GOT3 (cell line): ENCODE measurements at places on chromosomes 7 and 10.

DNA sequence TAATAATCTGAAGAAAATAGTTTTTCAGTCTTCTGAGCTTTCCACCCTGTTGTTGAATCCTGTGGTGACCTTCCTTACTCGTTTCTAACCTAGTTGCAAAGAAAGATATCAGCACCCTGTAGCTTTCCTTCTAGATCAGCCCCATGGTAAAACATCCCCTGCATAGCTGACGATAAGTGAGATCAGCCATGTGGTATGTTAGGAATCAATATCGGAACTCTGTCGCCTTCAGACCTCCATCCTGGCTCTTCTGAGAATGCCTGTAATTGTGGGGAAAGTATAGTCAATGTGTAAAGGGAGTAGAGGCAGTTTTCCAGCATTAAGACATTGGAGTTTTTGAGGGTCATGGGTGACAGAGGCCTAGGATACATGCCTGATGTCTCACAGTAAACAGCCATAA is 151.8 kb downstream of the LRRC4 start:
- DNase-seq, result no peak

- DNase-seq, result no peak
Observed at GRCh38 chr7:27109466-27110185, 7.1 kb upstream of the HOXA2 start.

DNA sequence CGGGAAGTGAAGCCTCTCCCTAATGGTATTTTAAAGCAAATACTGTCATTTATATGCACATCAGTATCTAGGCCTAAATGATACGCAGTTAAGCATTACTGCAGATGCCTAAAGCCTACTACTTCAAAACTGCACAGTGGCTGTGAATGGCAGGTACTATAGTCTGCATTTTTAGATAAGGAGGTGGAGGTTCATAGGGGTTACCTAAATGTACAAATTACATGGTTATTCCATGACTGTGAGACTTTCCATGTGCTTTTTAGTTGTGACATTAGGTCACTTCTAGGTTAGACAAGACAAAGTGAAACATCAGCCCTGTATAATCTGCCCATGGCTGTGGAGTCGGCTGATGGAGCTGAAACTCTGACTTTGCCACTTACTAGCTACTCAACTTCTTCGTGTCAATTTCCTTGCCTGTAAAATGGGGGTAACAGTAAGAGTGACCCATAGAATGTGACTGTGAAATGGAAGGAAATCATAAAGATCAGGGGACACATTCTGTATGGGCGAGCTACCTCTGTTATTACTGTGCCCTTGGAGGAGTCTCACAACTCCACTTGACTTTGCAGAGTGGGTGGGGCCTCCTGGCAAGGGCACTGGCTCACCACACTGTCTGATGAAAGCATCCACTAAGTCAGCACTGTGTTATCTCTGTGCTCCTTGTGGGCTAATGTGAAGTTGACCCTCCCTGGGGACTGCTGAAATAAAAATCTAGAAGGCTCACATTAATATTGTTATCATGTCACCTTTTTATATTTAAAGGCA is 239.4 kb downstream of the TNS3 start:
- DNase-seq, result no peak

GRCh38 chr7:133771788-133772419 is 355.2 kb upstream of the LRGUK start:
- no peak for DNase-seq

- DNase-seq, result no peak
Observed at GRCh38 chr10:104209575-104210198, 22.5 kb downstream of the CFAP43 start.

DNA sequence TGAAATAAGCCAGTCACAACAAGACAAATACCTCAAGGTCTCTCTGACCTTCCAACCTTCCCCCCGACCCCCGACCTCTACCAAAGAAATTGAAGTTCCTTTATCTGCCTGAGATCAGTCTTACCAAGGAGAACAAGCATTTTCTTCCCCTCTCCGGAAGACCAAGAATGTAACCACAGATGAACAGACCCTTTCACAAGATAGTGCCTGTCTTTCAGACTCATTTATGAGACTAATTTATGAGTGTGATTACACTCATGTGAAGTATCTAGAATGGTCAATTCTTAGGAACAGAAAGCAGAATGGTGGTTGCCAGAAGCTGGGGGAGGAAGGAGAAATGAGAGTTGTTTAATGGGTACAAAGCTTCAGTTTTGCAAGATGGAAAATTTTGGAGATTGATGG is 108.9 kb upstream of the MKLN1 start:
- DNase-seq, result no peak

DNA sequence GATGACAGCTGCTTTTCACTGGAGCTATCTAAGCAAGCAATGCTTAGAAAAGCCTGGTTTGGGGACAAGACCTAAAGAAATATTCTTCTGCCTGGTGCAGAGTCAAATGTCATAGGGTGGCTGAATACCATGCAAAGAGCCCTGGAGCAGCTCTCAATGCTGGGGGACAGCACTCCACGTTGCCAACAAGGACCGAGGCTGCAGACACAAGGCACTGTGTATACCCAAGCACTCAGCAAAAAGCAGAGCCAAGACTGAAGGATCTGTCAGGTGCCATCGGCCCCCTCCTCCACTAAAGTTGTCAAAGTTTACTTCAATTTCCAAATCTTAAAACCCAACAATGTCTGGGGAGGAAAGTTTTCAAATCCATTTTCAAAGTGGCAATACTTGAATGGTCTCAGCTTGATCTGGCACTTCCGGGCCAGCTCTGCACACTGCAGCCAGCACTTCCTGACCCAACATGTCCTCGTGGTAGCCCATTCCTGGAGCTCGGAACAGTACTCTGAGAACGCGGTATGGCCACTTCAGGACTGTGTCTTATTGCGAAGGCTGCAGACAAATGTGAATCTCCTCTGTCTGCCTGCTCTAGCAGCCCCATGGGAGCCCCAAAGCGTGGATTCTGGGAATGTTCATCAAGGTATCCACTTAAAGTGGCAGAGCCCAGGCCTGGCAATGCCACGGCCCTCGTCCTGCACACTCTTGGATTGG is 191.8 kb downstream of the TNS3 start:
- DNase-seq, result no peak

DNA sequence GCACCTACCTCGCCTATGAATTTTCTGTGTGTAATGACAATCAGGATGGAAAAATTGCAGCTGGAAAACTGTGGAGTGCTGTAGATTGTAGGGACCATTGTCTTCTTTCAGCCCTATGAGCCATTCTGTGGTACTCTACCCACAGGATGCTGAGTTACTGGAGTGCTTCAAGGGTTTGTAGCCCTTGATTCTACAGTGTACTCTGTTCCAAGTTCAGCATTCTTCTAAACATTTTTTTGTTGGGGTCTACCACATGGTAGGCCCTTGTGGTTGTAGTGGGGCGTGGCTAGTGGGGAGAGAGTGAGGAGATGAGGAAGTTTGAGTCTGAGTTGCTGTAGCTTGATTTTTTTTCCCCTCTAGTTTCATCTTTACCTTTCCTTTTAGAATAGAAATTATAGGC is 33.5 kb downstream of the REEP3 start:
- no peak for DNase-seq

GRCh38 chr10:86759073-86759672 is 2.8 kb downstream of the BMPR1A start:
- DNase-seq, result no peak

DNA sequence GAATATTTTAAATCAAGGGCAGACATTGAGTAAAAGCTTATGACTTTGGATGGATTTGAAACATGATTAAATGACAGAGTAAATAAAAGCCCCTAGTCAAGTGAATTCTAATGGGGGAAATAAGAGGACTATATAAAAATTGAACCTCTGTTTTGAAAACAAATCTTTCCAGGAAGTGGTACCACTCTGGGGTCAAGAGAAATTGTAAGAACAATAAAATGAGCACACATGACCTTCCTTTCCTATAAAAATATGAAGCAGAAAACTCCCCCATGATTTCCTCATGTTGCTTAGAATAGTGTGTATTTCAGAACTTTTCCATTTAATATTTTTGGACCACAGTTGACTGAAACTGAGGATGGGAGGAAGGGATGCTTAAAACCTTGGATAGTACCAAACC is 12.3 kb upstream of the CLDN12 start:
- no peak for DNase-seq

GRCh38 chr10:18137111-18137510 is 3.1 kb upstream of the CACNB2 start:
- no peak for DNase-seq

- peak; percentile 38 for DNase-seq
Observed at GRCh38 chr10:102627736-102628293, 16.5 kb upstream of the TRIM8 start.

DNA sequence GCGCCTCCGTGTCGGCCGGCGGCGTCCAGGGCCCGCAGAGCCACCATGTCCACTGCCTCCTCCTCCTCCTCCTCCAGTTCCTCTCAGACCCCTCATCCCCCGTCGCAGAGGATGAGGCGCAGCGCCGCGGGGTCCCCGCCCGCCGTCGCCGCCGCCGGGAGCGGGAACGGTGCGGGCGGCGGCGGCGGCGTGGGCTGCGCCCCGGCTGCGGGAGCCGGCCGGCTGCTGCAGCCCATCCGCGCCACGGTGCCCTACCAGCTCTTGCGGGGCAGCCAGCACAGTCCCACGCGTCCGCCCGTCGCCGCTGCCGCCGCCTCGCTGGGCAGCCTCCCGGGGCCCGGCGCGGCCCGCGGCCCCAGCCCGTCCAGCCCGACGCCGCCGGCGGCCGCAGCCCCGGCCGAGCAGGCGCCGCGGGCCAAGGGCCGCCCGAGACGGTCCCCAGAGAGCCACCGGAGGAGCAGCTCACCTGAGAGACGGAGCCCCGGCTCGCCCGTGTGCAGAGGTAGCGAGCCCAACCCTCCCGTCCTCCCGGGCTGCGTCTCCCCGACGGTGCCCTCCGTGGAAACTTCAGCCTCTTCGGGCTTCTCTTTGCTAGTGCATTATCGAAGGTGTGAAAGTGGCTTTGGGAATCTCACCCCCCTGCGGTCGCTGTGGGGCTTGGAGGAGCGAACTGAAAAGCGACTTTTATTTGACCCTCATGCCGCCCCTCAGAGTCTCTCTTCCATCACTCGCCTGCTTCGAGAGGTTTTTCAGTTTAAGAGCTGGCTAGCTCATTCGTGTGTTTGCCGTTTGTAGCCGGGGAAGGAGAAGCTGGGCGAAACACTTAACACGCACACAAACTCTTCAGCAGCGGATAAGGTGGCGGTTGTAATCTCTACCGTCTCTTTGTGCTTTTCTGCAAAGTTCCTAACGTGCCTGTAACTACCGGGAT is 975 bp downstream of the GLCCI1 start:
- DNase-seq, result no peak

DNA sequence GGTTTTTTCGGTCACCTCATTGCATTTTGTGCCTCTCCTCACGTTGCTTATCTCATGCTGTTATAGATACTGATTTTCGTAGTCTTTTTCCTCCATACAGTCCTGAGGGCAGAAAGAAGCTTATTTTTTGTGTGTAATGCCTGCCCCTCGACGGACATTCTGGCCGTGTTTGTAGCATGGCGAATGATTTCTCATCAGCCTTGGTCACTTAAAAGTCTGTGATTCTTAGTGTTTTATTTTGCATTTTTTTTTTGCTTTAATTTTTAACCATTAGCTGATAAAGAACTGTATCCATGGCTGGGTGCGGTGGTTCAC is 469 bp upstream of the NOC3L start:
- DNase-seq, result no peak

DNA sequence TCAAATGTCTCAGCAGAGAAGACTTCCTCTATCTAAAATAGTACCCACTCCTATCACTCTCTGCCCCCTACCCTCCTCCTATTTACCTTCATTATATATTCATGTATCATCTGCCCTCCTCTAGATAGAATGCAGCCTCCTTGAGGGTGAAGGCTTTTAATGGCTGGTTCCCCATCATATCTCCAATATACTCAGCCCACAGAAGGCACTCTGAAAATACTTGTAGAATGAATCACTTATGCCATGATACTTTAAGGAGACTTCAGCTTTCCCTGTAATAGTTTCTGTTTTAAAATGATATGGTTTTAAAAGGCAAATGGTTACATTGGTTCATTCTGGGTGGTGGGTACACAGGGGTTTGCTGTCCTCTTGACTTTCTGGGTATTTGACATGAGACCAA is 25.3 kb downstream of the GFRA1 start:
- no peak for DNase-seq

DNA sequence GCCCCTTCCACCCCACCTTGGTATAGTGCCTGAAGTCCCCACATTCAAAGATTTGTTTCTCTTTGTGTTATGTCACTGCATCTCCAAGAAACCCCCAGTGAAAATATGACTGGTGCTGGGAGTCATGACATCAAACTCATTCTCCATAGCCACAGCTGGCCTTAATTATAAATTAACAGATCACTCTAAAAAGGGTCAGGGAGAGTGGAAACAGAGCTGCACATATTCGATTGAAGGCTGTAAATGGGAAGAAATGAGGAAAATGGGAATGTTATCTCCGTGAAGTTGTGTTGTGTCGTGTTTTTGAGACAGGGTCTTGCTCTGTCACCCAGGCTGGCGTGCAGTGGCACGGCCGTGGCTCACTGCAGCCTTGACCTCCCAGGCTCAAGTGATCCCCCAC is 24.2 kb upstream of the NUP42 start:
- DNase-seq, result no peak

DNA sequence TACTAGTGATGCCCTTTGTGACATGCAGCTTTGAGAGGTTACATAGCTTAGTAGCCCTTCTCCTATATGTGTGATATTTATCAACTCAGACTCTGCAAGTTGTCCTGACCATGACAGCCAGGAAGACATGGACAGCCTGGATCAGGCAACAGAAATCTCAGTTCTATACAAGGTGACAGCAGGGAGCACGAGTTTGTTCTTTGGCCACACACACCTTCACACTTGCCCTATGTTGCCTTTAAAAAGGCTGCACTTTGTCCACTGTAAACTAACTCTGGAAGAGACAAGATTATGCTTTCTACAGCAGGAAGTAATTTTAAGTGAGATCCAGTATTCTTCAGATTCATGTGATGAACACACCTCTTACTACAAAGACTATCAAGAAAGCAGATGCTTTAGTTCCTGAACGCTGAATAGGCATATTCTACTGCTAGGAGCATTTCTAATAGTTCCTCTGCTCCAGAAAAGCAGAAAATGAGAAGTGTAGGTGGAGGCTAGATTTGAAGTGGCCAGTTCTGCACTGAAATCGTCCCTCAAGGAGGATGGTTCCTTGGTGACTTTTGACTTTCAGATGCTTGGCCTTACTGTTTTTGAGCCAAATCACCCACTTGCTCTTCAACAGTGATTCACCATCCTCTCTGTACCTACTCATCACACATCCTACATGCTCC is 239.2 kb downstream of the COBL start:
- DNase-seq, result no peak

DNA sequence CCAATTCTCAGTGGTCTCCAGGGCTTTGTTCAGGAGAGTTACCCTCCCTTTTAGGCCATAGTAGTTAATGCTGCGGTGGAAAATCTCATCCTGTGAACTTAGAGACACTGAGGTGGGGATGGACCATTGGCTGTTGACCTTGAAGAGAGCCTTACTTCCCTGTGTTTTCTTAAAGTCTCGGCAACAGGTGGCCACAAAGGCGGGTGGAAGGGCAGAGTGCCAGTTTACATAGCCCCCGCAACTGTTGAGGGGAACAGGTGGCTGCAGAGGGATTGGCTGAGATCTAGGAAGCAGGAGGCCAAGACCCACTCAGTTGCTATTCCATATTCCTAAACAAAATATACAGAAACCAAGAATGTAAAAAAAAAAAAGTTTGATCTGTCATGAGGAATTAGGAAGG is 160.6 kb downstream of the ST7 start:
- DNase-seq, result no peak

- no peak for DNase-seq
Observed at GRCh38 chr10:64626924-64627323, 1105.7 kb downstream of the REEP3 start.

GRCh38 chr7:83957333-83957732 is 237.3 kb downstream of the SEMA3A start:
- no peak for DNase-seq
